ENCODE measurements at places on chromosomes 11 and 22.

GRCh38 chr11:113178381-113179070 lies 135.9 kb upstream of the TTC12 start:
- no peak for DNase-seq

DNA sequence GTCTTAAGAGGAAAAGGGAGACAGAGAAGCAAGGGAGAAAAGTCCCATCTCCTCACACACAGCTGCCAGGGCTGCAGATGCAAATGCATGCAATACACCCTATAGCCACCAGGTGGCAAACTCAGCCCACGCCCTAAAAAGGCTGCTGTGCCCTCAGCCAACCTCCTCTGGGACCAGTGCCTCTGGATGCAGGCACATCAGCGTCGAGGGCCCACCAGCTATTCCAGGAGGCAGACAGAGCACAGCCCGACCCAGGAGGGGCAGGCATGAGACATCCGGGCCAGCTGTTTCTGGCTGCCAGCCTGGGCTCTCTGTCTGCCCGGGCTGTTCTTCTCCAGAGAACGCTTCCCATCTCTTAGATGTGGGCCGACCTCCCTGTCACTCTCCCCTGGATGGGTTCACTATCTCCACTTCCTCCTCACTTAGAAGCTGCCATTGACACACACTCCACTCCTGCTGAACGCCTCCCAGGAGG lies 39.7 kb downstream of the TPBGL start:
- peak; percentile 65 for DNase-seq

- DNase-seq, result no peak
Observed at GRCh38 chr11:23730307-23730998, 766.4 kb upstream of the LUZP2 start.

- peak; percentile 37 for DNase-seq
Observed at GRCh38 chr22:21624120-21624879, 5.5 kb downstream of the YDJC start.

- DNase-seq, result no peak
Observed at GRCh38 chr11:94472916-94473799, 20.5 kb downstream of the MRE11 start.

GRCh38 chr22:23361676-23362075 lies 181.4 kb downstream of the BCR start:
- DNase-seq, result no peak

GRCh38 chr11:65726660-65727059 lies 6.1 kb upstream of the RNASEH2C start:
- no peak for DNase-seq

DNA sequence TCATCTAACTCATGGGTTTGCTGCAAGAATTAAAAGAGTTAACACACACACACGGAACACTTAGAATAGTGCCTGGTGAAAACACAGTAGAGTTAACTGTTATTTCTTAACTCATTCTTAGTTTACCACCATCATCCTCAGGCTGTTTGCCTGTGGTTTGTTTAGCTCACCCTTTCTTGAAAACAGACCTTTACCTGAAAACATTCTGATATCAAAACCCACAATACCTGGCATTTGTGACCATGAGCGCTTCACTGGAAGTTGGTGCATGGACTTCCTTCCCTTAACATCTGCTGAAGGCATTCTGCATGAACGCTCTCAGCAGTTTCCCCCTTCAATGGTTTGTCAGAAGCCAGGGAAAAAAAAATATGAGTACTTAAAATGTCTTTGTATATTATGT lies 256.0 kb downstream of the ETS1 start:
- DNase-seq, result no peak

GRCh38 chr11:63829823-63830489 lies 9.0 kb upstream of the MARK2 start:
- DNase-seq, result no peak

GRCh38 chr22:31748490-31748889 lies 1.4 kb downstream of the PRR14L start:
- DNase-seq, result no peak

- no peak for DNase-seq
Observed at GRCh38 chr22:48180631-48181030, 1418.2 kb downstream of the TBC1D22A start.

DNA sequence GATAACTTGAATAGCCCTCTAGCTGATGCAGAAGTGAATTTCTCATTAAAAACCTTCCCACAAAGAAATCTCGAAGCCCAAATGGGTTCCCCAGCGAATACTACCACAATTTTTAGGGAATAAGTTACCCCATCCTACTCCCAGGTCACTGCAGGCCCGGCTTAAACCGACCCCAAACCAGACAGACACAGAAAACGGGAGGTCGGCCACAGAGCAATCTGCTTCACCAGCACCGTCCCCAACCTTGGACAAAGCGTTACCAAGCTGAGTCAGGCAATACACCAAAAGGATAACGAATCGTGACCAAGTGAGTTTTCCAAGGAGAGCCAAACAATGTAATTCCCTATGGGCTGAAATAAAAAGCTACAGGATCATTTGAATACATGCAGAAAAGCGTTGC lies 575 bp upstream of the MOV10L1 start:
- no peak for DNase-seq

DNA sequence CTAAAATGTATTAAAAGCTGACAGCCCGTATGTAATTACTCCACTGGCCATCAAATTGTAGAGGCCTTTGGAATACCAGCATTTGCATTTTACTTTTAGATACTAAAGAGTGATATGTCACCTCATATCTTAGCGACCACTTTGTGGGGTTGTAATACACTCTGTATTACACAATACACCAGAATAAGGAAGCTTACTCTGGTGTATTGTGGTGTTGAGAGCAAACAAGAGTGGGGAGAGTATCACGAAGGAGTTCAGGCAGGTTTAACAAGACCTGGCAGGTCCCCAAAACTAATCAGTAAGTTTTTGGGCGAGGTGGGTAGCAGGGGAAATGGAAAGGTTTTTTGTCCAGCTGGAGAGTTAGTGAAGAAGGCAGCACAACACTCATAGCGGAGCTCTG lies 3.2 kb downstream of the NUP50 start:
- no peak for DNase-seq

- DNase-seq, result no peak
Observed at GRCh38 chr11:18144243-18144642, 11.9 kb downstream of the MRGPRX3 start.

DNA sequence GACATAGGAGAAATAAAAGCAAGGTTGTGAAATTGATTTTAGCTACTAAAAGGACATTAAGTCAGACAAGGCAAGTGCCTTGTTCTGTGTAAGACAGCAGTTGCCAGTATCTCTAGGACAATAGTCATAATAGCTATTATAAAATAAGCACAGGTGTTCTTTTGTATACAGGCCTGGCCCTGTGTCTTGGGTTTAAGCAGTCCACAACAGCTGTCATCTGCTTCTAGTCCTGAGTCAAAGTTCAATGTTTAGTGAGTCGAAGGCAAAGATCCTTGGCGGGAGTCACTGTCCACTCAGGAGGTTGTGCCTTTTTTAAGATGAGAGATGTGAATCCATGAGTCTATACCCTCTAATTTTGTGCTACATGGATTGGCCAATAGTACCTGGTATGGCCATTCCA lies 79.5 kb downstream of the SC5D start:
- no peak for DNase-seq

- DNase-seq, result no peak
Observed at GRCh38 chr11:59195586-59195985, 17.1 kb downstream of the MPEG1 start.

- no peak for DNase-seq
Observed at GRCh38 chr22:47205554-47205953, 443.1 kb downstream of the TBC1D22A start.

- no peak for DNase-seq
Observed at GRCh38 chr11:97883086-97883485, 1137.7 kb upstream of the CNTN5 start.

DNA sequence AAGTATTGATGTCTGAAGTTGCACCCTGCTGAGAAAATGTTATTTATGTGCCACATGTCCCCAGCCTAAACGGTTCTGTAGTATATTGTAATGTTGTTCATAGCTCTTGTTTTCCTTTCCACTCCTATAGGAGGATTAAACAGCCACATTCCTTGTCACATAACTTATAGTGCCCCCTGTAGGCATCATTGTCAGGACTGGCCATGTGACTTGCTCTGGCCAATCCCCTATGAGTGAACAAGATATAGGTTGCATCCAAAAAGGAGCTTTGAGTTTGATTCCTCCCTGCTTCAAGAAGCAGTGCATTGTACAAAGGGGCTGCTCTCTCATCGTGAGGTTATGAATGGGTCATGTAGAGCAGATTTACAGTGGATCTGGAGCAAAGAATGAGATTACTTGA lies 717.6 kb upstream of the ANO5 start:
- DNase-seq, result no peak
